Calu3 (cell line): ENCODE measurements at places on chromosomes 3 and 15. TPM values are rescaled to one million over a fixed set of nuclear protein-coding genes. Genes with fewer than 3 reads are reported as not detected.

GRCh38 chr15:76185716-76186115, 125.6 kb downstream of the ETFA start:
- H3K4me3 ChIP-seq = no peak overlapping the region
- H3K27me3 ChIP-seq = peaks cover 35% of the 10 kb centered on the region
- H3K36me3 ChIP-seq = peaks cover 5% of the 10 kb centered on the region
- peak; percentile 63 for DNase-seq
- peaks cover 9% of the 10 kb centered on the region for H3K4me1 ChIP-seq

DNA sequence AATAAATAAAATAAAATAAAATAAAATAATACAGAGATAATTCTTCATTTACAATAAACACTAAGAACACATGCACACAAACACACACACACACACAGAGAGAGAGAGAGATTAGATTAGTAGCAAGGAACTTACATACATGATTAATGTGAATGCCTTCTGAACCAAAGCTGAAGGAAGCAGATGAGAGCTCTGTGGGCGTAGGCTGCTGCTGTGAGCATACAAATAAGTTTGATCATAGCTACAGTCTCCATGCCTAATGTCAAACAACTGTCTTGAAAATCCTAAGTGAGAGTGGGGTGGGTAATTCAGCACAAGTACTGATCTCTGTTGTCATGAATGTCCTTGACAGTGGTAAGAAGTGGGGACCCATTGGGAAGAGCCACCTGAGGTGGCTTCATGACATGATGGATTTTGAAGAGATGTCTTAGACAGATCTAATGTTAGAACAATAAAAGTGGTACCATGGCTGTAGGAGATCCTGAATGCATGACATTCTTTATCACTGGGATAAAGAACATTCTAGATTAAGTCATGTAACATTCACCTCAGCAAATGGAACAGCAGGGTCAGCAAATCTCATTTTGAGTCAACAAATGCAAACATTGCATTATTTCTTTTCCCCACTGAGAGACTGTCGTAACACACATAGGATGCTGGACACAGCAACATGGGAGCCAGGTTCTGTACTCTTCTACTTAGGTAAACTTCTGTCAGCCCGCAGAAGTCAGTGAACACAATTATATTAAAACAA, 46.2 kb downstream of the CHL1 start:
- H3K27ac ChIP-seq = no peak overlapping the region
- no peaks in the 10 kb centered on the region for H3K36me3 ChIP-seq
- H3K27me3 ChIP-seq = no peaks in the 10 kb centered on the region
- peaks cover 7% of the 10 kb centered on the region for H3K4me1 ChIP-seq
- no peak for DNase-seq

DNA sequence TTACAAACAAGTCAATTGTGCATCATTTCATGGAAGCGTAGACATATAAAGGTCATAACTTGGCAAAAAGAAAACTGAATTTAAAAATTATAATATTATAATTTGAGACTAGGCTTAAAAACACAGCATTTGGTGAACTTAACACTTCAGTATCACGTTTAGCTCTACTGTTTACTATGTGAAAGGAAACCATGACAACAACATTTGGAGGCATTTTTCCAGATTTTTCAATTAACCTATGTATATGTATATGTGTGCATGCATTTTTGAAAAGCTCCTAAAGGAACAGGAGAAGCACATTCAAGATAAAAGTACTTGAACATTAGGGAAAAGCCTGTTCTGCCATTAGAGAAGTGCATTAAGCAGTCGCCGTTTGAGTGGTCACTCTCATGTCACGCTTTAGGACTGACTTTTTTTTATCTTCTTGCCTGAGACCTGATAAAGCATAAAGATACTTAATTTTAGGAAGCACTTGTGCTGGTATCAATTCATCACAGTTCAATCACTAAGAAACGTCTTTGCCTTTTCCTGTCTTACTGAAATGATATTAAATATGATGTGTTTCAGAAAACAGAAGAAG, 156.0 kb downstream of the NAALADL2 start:
- H3K27ac ChIP-seq = no peak overlapping the region
- no peaks in the 10 kb centered on the region for H3K4me1 ChIP-seq
- DNase-seq = no peak
- no peaks in the 10 kb centered on the region for H3K36me3 ChIP-seq
- H3K27me3 ChIP-seq = no peaks in the 10 kb centered on the region

GRCh38 chr3:16171009-16171408, 3.5 kb upstream of the GALNT15 start:
- DNase-seq = no peak
- H3K36me3 ChIP-seq = no peaks in the 10 kb centered on the region
- H3K27ac ChIP-seq = no peak overlapping the region
- no peak overlapping the region for H3K4me3 ChIP-seq

- no peak for DNase-seq
- no peaks in the 10 kb centered on the region for H3K36me3 ChIP-seq
- H3K27ac ChIP-seq = no peak overlapping the region
- H3K27me3 ChIP-seq = peaks cover 43% of the 10 kb centered on the region
- no peak overlapping the region for H3K4me3 ChIP-seq
Observed at GRCh38 chr15:61841466-61841865, 218.8 kb downstream of the VPS13C start.

DNA sequence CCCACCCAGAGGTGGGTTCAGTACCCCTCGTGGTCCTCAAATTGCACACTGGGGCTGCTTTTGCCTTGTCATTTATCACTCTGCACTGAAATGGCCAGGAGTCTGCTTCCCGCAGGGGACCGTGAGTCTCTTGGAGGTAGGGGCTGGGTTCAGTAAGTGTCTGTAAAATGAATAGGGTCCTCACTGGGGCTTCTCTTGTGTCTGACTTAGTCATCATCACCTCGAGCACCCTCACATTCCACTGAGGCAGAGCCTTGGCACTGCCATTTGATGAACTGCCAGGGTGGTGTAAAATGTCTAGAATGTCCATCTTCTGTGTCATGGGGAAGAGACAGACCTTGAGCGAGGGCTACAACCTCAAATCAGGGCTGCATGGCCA, 61.0 kb upstream of the RYK start:
- peaks cover 7% of the 10 kb centered on the region for H3K27me3 ChIP-seq
- H3K4me1 ChIP-seq = peaks cover 77% of the 10 kb centered on the region
- no peaks in the 10 kb centered on the region for H3K36me3 ChIP-seq
- no peak overlapping the region for H3K27ac ChIP-seq

DNA sequence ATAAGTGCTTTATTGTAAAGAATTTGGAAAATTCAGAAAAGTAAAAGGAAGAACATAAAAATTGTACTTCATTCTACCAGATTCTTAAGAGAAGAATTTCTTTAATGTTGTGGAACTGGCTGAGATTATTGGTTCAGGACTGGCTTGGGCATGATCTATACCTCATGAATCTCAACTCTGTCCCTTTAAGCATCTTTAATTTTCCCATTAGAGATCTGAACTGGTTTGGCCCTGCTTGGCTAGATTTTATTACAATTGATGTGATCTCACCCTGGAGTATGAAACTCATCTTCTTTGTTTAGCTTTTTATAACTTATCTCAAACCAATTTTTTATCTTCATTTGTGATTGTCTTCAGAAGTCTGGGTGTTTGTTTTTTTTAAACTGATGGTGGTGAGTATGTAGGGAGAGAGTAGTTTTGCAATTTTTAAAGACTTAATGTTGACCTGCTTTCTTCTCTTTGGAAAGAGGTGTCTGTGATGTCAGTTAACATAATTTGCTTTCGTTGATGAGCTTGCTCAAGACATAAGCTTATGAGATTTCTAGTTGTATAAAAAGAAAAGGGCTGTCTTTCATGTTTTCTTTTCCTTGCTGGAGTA, 61.9 kb downstream of the ZNF609 start:
- no peak for DNase-seq
- H3K4me1 ChIP-seq = peaks cover 84% of the 10 kb centered on the region
- no peaks in the 10 kb centered on the region for H3K27me3 ChIP-seq
- H3K27ac ChIP-seq = peak overlapping the region; percentile 68

DNA sequence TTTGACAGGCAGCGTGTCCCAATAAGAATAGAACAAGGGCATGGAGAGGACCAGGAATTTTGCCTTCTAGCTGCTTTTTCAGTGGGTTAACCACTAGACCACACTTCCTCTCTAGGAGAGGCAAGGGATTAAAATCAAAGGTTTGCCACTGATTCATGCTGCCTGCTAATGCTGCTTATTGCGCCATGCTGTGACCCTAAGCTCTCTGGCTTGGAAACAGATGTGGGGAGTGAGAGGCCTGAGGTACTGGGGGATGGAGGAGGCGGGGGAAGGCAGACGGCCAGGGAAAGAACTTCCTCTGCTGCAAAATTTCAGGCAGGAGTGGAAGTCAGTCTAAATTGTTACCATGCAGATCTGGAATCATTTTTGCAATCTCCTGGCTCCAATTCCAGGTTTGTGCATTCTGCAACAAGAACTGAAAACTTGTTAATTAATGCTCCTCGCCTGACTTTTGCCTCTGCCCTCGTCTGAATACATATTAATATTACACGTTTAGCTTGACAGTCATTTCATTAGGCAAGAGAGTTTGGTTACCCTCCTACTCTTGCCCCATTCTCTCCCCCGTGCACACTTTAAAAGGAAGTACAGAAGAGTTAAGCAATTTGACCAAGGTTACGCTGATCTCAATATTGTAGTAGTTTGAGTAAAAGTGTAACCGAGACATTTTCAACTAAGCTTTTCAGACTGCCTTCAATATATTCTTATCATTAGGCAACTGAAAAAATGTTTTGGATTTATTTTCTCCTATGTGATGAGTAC, 121.7 kb upstream of the SPRED1 start:
- H3K36me3 ChIP-seq = no peaks in the 10 kb centered on the region
- H3K27me3 ChIP-seq = no peaks in the 10 kb centered on the region
- no peak overlapping the region for H3K27ac ChIP-seq
- no peaks in the 10 kb centered on the region for H3K4me1 ChIP-seq
- no peak for DNase-seq

DNA sequence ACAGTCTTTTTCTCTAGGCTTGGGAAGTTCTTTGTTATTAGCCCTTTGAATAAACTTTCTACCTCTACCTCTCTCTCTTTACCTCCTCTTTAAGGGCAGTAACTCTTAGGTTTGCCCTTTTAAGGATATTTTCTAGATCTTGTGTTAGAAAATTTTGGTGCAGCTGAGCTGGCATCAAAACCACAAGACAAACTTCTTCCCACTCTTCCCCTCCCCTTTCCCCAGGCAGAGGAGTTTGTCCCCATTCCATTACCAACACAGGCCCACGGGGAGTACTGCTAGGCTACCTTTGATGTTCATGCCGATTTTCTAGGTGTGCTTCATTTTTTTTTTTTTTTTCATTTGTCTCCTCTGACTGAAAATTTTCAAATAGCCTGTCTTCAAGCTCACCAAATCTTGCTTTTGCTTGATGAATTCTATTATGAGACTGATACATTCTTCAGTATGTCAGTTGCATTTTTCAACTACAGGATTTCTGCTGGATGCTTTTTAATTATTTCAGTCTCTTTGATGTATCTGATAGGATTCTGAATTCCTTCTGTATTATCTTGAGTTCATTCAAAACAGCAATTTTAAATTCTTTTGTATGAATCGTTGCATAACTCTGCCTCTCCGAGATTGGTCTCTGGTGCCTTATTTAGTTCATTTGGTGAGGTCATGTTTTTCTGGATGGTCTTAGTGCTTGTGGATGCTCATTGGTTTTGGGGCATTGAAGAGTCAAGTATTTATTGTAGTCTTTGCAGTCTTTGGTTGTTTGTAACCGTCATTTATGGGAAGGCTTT, 112.0 kb downstream of the UBE2E2 start:
- no peak overlapping the region for H3K27ac ChIP-seq
- no peaks in the 10 kb centered on the region for H3K27me3 ChIP-seq
- H3K4me1 ChIP-seq = no peaks in the 10 kb centered on the region
- H3K4me3 ChIP-seq = no peak overlapping the region
- no peaks in the 10 kb centered on the region for H3K36me3 ChIP-seq
- no peak for DNase-seq

DNA sequence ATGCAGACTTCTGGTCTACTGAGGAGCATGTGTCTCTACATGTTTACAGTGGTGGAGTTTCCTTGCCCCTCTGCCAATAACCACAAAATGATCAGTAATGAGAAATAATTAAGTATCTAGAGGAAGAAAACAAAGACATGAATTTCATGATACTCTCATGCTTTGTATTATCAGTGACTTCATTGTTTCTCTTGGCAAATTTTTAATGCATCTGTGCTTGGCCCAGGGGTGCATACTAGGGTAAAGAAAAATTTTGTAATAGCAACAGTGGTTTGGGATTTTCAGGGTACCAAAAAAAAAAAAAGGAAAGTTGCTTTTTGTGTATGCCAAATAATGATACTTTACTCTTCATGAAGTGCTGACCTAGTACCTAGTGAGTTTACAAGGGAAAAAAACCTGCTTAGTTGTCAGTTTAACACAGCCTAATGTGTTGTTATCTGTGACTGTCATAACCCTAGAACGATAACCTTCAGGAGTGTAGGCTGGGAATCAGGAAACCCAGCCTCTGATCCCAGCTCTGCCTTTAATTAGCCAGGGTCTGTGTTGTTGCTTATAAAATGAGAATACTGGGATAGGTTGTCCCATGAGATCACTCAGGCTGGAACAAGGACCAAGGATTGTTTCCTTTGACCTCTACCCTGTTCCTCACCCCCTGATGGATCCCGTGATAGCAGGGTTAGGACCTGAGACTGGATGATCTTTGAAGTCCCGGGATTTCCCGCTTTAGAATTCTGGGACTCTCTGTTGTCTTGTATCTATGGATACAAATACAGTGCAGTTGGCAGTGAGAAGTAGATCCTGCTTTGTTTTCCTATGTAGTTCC, 117.5 kb downstream of the CMSS1 start:
- H3K27ac ChIP-seq = no peak overlapping the region
- H3K4me1 ChIP-seq = peaks cover 23% of the 10 kb centered on the region
- no peak for DNase-seq
- H3K27me3 ChIP-seq = no peaks in the 10 kb centered on the region
- H3K36me3 ChIP-seq = no peaks in the 10 kb centered on the region

Gene ISL2
- 5.3 and 7.6 TPM in 2 replicates for total RNA-seq

Gene SAXO2
- total RNA-seq = 1.9 and 5.3 TPM in 2 replicates

Gene GPR87
- 1.2 and 1.5 TPM in 2 replicates for total RNA-seq

Gene AHSG
- 0.24 and 0.39 TPM in 2 replicates for total RNA-seq

Gene CLRN1
- total RNA-seq = not detected in 2 replicates
